ENCODE measurements at places on chromosomes 1 and 21.

- no peak for ATAC-seq
Measured at GRCh38 chr1:224211206-224211962, 28.3 kb downstream of the DEGS1 start.

DNA sequence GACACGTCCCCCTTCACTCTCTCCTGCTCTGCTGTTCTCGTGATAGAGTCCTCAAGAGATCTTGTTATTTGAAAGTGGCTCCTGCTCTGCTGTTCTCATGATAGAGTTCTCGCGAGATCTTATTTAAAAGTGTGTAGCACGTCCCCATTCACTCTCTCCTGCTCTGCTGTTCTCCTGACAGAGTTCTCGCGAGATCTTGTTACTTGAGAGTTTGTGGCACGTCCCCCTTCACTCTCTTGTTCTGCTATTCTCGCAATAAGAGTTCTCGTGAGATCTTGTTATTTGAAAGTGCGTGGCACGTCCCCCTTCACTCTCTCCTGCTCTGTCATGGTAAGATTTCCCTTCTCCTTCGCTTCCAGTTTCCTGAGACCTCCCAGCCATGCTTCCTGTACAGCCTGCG, 47.9 kb downstream of the SMYD3 start:
- ATAC-seq, result no peak

DNA sequence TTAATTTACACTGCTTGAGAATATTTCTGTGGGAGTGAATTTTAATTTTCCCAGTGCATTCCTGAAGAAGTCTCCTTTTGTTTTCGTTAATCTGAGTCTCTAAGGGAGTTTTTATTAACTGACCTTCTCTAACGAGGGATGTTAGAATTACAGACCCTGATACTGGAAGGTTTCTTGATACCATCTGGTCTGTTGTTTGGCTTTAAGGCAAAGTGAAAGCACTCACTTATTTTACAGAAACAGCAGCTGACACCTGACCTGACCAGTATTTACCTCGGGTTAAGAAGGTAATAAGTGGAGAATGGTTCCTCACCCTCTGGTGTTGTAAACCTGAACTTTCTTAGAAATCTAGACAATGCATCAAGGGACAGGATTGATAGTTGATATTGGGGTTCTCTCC, 12.4 kb downstream of the CDC14A start:
- ATAC-seq, result no peak

DNA sequence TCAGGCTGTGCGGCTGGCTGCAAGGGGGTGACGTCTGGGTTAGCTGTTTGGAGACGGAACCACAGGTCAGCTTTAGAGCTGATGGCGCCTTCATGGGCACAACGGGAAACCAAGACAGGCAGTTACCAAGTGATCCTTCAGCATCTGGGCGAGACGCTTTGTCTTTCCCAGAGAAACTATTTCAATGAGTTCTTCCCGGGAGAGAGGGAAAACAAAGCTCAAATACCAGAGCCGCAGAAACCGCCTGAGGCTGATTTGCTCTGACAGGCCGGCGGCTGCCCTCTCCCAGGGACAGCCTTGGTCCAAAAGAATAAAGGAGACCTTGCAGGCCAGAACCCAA, 76.5 kb downstream of the CD58 start:
- ATAC-seq, result peak; percentile 76

- ATAC-seq, result peak; percentile 55
Measured at GRCh38 chr1:181482521-181483284, 614 bp upstream of the CACNA1E start.

All from motor neuron (in vitro differentiated cells).